Sigmoid colon (tissue), 7 donors: ENCODE measurements at places on chromosomes 11 and 22.

DNA sequence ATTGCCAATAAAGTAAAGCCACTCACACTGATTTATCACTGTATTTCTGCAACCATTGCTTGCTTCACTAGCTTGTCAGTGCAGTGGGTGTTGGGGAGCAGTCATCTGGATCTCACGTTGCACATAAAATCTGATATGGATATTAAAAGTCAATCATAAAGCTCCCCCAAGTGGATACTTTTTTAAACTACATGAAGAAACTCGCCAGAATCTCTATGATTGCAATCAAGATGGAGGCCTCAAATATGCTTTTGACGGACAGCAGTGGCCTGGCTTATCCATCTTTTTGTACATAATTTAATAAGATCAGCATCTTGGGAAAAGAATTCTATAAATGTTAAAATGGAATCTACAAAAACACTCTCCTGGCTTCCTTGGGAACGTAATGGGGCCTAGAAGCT is 137.7 kb downstream of the WT1 start:
- H3K4me3 ChIP-seq: no peak overlapping the region
- H3K27ac ChIP-seq: no peak overlapping the region
- no peaks in the 10 kb centered on the region for H3K36me3 ChIP-seq
- no peaks in the 10 kb centered on the region for H3K27me3 ChIP-seq
- no peaks in the 10 kb centered on the region for H3K4me1 ChIP-seq

DNA sequence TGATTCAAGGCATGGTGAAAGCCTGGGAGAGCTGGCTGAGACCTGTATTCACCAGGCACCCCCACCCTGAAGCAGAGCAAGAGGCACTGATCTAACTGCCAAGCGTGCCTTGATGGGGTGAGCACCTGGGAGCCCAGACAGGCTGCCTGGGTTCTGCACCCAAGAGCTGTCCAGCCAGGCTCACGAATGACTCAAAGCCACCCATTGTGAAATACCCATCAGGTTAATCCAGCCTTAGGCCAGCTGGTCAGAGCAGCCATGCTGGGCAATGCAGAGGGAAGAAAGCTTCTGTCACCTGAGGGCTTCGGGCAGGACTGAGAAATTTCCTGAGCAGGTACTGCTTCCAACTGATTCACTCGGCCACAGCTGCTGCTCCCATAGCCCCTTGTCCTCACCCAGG is 22.1 kb downstream of the THOC5 start:
- peaks cover 77% of the 10 kb centered on the region for H3K36me3 ChIP-seq
- H3K27ac ChIP-seq: no peak overlapping the region
- no peaks in the 10 kb centered on the region for H3K4me1 ChIP-seq
- H3K27me3 ChIP-seq: no peaks in the 10 kb centered on the region

DNA sequence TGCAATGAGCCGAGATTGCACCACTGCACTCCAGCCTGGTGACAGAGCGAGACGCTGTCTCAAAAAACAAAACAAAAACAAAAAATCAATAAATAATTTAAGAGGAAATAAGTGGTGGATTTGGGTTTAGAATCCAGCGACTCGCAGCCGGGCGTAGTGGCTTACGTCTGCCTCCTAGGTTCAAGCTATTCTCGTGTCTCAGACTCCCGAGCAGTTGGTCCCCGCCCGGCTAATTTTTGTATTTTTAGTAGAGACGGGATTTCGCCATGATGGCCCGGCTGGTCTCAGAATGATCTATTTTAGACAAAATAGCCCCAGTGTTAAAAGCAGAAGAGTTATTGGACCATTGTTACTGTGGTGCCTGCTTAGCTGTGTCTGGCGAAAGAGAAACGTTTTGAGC is 29.8 kb downstream of the SNU13 start:
- H3K27me3 ChIP-seq: no peaks in the 10 kb centered on the region
- DNase-seq: no peak
- H3K4me3 ChIP-seq: no peak overlapping the region
- no peaks in the 10 kb centered on the region for H3K4me1 ChIP-seq

- H3K36me3 ChIP-seq: no peaks in the 10 kb centered on the region
- H3K27ac ChIP-seq: peak within 1 kb of the TSS; percentile 92
- H3K4me1 ChIP-seq: peaks cover 28% of the 10 kb centered on the region
Observed at GRCh38 chr11:111540114-111540936, at the start of gene LAYN. Gene LAYN, plus strand, starts transcription at chr11:111540720. Its CDS starts 124 bp downstream, at chr11:111540844.

GRCh38 chr11:22797047-22797446 is 32.6 kb downstream of the SVIP start:
- no peak overlapping the region for H3K4me3 ChIP-seq
- no peak for DNase-seq
- no peaks in the 10 kb centered on the region for H3K36me3 ChIP-seq
- no peak overlapping the region for H3K27ac ChIP-seq
- no peaks in the 10 kb centered on the region for H3K27me3 ChIP-seq
- no peaks in the 10 kb centered on the region for H3K4me1 ChIP-seq

GRCh38 chr11:3808861-3809623 is 682 bp downstream of the PGAP2 start:
- peak overlapping the region; percentile 53 for H3K27ac ChIP-seq
- H3K4me1 ChIP-seq: peaks cover 6% of the 10 kb centered on the region
- H3K27me3 ChIP-seq: no peaks in the 10 kb centered on the region
- no peaks in the 10 kb centered on the region for H3K36me3 ChIP-seq

- no peak overlapping the region for H3K4me3 ChIP-seq
- no peak for DNase-seq
- no peaks in the 10 kb centered on the region for H3K4me1 ChIP-seq
- H3K27me3 ChIP-seq: no peaks in the 10 kb centered on the region
- H3K27ac ChIP-seq: no peak overlapping the region
Observed at GRCh38 chr11:109018639-109019038, 353.8 kb downstream of the DDX10 start.

DNA sequence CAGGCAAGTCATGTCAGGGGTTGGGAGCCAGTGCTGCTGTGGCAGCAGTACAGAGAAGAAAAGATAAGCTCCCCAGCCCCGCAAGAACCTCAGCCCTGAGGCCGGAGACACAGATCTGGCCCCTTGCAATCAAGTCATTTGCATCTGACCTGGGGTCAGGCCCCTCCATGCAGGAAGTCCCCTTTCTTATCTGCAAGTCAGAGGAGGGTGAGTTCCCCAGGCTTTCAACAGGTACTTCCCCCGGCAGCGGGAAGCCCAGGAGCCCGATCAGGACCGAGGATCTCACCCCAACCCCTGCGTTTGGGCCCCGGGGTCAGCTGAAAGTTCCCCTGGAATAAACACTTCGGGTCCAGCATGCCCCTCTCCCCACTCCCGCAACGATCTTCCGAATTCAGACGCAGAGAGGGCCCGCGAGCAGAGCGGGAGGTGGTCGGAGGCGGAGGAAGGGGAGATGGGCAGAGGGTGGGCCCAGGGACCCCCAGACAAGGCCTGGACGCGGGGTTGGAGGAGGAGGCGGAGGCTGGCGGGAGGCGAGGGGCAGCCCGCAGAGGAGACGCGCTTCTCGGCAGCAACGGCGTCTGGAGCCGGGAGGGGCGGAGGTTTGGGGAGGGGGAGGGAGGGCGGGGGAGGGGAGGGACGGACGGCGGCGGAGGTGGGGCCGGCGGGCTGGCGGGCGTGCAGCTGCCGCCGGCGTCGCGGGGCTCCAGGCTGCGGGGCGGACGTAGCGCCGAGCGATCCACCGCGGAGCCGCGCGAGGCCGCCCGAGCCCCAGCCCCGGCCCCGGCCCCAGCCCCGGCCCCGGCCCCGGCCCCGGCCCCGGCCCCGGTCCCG is at the start of gene TSPAN18:
TSS of gene TSPAN18 (plus strand) at position 680 of the 831 bp plus-strand sequence. CDS start 179,455 bp downstream, outside the sequence.
- H3K36me3 ChIP-seq: no peaks in the 10 kb centered on the region
- DNase-seq: peak; percentile 68
- H3K4me3 ChIP-seq: peak within 1 kb of the TSS; percentile 72

DNA sequence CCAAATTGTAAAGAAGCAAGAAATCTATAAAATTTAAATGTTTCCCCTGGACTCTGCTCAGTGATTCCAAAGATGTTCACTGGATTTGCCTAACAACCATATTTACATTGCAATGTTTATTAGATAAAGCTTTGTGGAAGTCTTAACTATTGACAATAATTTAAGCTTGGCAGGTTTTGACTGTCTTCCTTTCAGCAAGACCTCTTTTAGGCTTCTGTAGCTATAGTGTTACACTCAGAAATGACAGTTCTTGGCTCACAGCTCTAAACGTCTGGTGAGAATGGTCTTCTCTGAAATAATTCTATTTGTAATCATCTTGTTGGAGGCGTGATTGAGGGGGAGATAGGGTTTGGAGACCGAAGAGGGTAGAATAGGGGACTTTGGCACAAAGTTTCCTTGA is 44.8 kb upstream of the CRTAM start:
- DNase-seq: no peak
- H3K36me3 ChIP-seq: peaks cover 9% of the 10 kb centered on the region
- H3K4me3 ChIP-seq: no peak overlapping the region
- H3K4me1 ChIP-seq: no peaks in the 10 kb centered on the region
- H3K27me3 ChIP-seq: no peaks in the 10 kb centered on the region

DNA sequence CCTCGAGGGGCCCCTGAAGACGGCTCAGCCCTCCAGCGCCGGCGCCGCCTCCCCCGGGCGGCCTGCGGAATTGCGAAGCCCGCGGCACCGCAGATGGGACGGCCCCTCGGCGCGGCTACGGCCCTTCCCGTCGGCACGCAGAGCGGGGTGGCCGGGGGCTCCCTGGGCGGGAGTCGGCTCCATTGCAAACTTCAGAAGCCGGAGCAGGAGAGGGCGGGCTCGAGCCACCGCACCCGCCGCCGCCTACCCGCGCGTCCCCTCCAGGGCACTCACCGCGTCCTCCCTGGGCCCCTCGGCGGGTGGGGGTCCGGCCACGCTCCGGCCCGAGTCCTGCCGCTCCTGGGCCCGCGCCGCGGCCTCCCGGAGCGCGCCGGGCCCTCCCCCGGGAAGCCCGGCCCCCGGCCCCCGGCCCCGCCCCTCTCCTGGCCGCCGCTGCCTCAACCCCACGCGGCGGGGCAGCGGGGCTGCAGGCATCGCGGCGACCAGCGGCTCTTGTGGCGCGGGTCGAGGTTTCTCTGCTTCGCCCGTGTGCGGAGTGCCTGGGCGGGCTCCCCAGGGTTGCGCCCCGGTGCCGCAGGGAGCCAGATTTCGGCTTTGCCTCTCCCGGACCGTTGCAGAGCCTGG is at the start of gene PACSIN3:
TSS of gene PACSIN3 (minus strand) at position 359 of the 624 bp plus-strand sequence. CDS start 3,707 bp downstream, outside the sequence.
- H3K36me3 ChIP-seq: no peaks in the 10 kb centered on the region
- H3K27ac ChIP-seq: peak within 1 kb of the TSS; percentile 94
- peaks cover 62% of the 10 kb centered on the region for H3K4me1 ChIP-seq
- DNase-seq: peak; percentile 82
- peak within 1 kb of the TSS; percentile 62 for H3K4me3 ChIP-seq

- H3K36me3 ChIP-seq: peaks cover 88% of the 10 kb centered on the region
- peaks cover 62% of the 10 kb centered on the region for H3K4me1 ChIP-seq
- peak overlapping the region; percentile 65 for H3K27ac ChIP-seq
Observed at GRCh38 chr11:64767344-64768299, 7.8 kb upstream of the PYGM start.
